ENCODE measurements at places on chromosomes 6 and 20.
A peak's percentile ranks its signal among the peaks of the same experiment; 100 is the strongest.

- DNase-seq: no peak
These were observed 47.3 kb downstream of the PFDN4 start for GRCh38 chr20:54255157-54255556.

- DNase-seq: no peak
These were observed 459.8 kb upstream of the RUNX2 start for GRCh38 chr6:44868335-44868668.

DNA sequence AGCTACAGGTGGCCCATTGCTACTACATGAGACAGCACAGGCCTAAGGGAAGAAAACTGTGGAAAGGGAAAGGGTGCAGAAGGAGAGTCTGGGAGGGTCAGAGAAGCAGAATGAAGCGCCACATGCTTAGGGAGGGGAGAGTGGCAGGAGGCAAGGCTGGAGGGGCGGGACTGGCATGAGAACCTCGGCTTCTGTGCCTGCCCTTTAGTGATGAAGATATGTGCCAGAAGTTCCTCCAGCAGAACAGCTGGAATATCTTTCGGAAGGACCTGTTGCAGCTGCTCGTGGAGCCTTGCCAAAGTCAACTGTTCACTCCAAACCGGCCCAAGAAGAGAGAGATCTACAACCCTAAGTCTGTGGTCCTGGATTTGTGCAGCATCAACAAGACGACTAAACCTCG lies 61.8 kb downstream of the CNBD2 start:
- DNase-seq: no peak

DNA sequence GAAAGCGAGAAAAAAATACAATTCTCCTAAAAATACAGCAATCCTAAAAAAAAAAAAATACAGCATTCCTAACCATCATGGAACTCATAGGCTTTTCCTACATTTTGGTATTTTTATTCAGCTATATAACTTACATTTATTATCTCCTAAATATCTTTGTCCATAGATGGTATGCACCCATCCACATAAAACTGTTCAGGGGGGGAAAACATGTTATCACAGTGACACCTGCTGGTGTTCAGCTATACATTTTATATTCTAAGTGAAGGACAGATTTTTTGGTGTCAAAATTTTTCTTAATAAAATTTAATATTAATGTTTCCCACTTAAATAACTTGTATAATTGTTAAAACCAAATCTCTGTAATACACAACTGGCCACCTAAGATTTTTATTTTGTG lies 58.0 kb downstream of the BLOC1S5 start:
- peak; percentile 80 for DNase-seq

DNA sequence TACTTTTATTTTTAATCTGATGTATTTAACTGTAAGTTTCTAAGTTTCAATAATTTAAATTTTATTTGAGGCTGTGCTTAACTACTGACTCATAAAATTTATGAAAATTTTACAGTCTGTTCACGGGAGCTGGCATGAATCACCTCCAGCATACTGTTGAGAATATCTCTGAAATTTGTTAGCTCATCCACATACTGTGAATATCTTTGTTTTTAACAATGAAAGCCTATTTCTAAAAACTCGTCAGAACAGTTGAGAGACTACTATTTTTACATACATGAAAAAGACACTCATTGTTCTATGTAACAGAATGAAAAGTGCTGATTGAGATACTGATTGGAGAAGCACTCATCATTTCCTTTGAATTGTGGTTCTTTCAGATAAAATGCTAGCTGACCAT lies 749.3 kb downstream of the TENT5A start:
- DNase-seq: no peak

GRCh38 chr6:43873806-43874714 lies 104.0 kb downstream of the VEGFA start:
- DNase-seq: no peak

GRCh38 chr6:152748843-152749242 lies 1.8 kb upstream of the VIP start:
- DNase-seq: peak; percentile 47

- no peak for DNase-seq
These were observed 32.2 kb downstream of the RAMACL start for GRCh38 chr6:166554316-166554715.

DNA sequence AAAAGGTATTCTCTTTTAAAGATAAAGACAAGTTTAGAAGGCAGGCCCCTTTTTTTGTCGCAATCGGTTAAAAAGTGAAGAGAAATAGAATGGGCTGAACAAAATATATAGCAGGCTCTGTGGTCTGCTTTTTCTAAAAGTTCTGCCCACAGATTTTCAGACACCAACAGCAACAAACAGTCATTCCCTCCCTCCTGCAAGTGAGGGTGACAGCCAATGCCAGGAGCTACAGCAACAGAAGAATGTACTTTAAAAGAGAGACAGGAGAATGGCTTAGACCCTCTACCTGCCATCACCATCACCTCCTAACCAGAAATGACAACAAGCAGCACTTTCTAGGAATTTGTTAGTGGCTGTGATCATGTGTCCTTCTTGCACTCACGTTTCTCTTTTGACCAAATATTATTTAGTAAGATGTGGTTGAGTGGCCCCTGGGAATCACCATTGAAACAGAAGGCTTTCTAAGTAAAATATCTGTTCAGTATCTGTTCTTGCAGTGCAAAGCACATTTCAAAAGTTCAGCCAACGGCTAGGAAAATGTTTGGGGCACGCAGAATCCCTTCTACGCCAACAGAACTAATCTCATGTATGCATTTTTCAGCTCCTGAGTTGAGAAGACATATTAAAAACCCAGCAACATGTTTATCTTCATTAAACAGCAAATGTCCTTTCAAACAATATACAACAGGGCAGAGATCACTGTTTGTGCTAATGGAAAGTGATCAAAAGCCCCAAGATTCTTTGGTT lies 248.5 kb downstream of the ATXN1 start:
- no peak for DNase-seq

GRCh38 chr20:61659994-61660346 lies 405.7 kb downstream of the TAF4 start:
- no peak for DNase-seq

DNA sequence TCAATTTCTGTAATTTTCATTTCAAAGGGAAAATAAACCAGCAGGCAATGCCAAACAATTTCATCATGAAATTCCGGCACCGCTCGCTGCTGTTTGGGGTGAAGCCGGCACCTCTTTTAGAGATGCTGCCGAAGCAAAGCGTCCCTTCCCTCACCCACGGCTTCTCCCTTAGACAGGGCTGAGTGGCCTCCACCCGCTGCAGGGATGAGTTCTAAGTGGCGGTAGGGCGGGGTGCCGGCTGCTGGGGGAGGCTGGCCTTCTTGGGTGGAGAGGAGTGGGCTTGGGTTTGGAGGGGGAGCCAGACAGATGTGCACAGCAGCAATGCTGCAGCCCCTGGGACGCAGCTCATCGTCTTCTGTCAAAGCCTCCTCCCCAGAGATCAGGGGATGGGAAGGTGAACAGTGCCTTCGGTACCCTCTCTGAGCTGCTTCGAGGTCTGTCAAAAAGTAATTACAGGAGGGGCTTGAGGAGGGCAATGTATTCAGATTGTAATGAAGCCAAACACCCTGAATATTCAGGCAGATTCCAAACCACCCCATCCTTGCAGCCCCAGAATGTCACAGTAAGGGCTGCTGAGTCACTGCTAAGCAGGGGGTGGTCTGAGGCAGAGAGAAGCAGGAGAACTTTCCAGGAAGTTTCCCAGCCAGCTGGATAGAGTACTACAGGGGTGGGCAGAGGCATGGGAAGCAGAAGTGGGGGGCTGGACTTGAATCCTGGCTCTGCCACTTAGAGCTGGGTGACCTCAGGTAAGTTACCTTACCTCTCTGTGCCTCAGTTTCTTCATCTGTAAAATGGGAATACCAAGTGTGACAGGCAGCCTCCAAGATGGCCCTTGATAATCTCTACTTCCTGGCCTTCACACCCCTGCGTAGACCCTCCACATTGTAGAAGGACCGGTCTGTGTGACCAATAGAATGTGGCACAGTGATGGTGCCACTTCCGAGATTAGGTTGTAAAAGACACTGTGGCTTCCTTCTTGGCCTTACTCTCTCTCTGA lies 96.6 kb downstream of the SULF2 start:
- no peak for DNase-seq

DNA sequence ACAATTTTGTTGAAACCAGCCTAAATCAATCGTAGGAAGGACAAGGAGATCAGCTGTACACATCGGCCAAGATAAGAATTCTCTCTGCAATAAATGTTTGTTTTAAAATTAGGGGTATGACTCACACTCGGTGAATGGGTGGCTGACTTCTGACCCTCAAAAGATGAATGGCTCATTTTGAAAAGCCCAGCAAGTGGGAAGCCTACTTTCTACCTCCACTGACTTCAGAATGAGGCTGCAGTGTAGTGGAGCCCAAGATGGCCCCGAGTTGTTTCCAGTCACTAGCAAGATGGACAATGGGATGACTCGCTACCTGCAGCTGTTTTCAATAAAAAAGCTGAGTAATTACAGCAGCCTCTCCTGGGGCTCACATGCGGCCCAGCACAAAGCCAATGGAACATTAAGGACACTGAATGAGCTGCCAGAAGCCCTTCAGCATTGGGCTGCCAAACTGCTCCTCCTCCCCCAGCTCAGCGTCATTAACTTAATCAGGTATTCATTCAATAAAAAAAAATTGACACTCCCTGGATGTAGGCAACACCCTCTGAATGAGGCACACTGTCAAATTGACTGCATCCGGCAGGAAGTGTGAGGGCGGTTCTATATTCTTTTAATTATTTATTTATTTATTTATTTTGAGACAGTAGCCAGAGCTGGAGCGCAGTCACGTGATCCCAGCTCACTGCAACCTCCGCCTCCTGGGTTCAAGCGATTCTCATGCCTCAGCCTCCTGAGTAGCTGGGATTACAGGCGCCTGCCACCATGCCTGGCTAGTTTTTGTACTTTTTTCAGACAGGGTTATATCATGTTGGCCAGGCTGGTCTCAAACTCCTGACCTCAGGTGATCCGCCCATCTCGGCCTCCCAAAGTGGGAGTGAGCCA lies 107.3 kb downstream of the GMPR start:
- peak; percentile 89 for DNase-seq

- no peak for DNase-seq
These were observed 127.3 kb downstream of the TENT5A start for GRCh38 chr6:81625216-81625615.

DNA sequence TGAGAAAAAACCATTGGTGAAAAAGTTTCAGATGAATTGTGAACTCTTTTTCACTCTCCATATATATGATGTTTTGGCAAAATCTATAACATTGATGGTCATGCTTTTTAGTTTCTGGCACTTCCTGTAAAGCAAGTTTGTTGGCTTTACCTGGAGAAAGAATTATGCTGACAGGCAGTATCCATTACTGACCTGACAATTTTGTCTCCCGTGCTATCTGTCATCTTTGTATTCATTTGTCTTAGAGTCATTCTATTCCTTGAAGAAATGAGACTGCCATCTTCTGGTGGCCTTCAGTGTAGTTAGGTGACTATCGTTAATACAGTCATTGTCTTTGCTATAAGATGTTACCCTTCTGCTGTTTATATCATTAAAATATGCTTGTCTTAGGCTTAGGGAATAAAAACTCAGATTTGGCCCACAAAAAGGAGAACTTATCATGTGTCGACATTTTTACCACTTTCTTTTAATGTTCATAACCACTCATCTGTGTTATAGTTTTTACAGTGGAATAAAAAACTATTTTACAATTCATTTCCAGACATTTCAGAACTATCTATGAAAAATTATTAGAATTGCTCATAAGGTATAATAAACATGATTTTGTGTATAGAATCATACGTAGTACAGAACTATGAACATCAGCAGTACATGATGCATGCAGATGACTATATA lies 707.0 kb downstream of the EPM2A start:
- peak; percentile 59 for DNase-seq

GRCh38 chr6:6856538-6857523 lies 250.9 kb upstream of the RREB1 start:
- DNase-seq: no peak

- DNase-seq: no peak
These were observed 53.7 kb downstream of the ANKRD60 start for GRCh38 chr20:58174708-58175280.

DNA sequence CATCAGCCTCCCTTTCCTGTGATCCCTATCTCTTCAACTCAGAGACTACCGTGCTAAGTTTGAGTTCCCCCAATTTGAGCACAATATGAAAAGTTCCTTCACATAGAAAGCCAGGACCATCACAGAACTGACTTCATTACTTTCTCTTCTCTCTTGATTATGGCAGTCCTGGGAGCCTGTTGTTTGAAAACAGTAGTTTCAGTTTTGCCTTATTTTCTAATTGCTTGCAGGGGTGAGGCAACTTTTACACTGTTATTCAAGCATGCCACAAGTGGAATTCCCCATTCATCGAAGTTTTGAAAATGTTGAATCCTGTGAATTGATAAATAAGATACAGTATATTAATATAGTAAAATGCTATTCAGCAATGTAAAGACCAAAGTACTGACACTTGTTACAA lies 569.7 kb upstream of the MARCKS start:
- no peak for DNase-seq

DNA sequence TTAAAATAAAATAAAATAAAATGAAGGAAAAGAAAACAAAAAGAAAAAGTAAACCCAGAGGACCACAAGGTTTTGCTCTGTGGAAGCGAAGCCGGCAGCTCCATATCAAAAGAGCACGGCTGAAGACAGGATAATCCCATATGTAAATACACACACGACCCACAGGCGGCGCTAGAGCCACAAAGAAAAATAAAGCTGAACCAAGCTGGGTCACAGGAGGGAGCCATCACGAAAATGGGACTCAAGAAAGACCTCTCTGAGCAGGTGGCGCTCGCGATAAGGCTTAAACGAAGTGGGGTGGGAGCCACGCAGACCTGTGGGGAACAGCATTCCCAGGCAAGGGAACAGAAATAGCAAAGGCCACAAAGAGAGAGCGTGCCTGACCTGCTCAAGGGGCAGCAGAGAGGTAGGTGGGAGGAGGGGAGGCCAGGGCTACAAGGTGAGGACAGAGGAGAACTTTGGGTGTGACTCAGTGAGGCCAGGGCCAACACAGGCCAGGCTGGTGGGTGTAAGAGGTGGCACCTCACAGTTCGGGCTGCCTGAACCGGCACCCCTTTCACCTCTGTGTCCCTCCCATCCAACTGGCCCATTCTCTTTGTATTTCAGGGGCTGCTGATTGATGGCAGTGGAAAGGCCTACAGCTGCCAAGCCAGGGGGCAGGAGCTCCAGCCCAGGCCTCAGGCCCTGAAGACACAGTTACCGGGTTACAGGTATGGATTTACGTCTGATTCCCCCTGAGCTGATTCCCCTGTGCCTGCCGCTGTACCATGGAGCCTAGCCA lies 26.0 kb downstream of the PTGIS start:
- peak; percentile 82 for DNase-seq

DNA sequence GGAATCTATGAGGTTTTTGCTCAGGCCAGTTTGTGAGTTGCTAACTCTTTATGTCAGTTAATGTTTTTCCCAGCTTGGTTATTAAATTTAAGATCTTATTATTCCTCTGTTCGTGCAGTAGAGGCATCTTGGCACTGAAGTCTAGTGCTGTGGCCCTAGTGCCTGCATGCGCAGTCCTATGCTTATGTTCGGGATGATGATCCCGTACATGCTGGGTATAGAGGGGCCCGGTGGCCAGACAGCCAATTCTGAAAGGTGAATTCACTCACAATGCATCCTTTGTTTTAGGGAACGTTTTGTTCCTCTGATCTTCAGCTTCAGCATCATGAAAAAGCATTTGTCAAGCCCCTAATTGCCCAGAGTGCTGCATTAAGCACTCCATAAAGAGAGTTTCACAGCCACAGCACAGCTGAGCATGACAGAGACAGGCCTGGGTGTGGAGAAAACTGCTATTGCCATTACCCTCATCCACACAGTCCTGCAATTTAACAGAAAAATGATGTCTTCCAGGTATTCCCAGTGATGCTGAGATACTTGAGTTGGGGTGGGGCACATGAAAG lies 39.8 kb upstream of the BACH2 start:
- DNase-seq: no peak

GRCh38 chr20:56540415-56540814 lies 7.4 kb downstream of the FAM209B start:
- no peak for DNase-seq

Measured in endothelial cell of umbilical vein (primary cell).